ENCODE measurements at places on chromosomes 4 and X.

GRCh38 chr4:126899331-126899801 is 733.4 kb upstream of the INTU start:
- DNase-seq: no peak

GRCh38 chr4:45280121-45280520 is 553.8 kb upstream of the GNPDA2 start:
- DNase-seq: no peak

DNA sequence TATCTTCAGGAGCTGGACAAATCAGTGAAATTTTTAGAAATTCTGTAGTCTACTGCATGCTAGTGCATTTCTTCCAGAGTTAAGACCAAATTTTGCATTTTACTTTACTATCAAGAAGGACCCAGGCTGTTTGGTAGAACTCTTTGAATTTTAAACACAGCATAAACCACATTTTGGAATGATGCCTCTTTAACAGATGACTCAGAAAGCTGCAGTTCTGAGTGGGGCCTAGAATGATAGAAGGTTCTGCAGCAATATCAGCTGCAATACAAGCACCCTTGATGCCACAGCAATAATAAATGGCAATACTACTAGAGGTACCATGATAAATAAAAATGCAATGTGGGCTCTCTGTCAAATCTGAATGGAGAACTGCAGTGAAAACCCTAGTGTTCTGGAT is 198.7 kb downstream of the TMA16 start:
- no peak for DNase-seq

DNA sequence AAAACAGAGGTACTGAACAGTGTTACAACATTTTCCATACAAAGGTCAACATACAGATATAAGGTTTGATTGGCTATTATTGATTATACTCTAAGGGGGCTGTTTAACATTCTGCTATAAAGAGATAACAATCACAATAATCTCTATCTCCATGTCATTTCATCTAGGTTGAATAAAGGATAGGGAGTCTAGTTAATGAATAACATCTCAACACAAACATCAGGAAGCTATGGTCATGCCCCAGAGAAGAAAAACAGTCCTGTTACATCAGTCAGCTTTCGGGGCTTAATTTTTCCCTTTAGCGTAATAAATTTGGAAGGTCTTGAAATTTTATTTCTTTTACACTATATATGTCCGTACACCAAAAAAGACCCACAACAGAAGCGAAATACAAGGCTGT is 41.5 kb upstream of the DCAF8L2 start:
- DNase-seq: no peak

DNA sequence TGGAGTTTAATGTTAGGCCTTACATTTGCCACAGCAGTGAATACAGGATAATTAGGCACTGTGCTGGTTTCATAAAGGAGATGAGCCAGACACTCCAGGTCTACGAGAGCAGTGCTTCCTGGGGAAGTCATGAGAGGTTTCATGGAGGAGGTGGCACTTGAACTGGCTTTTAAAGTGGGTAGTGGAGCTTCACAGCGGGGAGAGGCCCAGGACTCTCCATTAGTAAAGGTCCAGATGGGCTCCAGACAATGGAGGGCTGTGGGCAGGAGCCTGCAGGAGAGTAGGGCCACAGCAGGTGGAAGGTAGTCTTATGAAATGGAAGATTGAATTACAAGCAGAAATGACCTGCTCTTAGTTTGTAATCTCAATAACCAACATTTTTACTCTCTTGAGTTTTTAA is 29.0 kb downstream of the CLDN22 start:
- no peak for DNase-seq

All from left forelimb (tissue), 1 donor.